ENCODE measurements at places on chromosomes 5 and 9.

GRCh38 chr5:65721050-65721719 is 724 bp downstream of the SGTB start:
- peak; percentile 67 for DNase-seq

DNA sequence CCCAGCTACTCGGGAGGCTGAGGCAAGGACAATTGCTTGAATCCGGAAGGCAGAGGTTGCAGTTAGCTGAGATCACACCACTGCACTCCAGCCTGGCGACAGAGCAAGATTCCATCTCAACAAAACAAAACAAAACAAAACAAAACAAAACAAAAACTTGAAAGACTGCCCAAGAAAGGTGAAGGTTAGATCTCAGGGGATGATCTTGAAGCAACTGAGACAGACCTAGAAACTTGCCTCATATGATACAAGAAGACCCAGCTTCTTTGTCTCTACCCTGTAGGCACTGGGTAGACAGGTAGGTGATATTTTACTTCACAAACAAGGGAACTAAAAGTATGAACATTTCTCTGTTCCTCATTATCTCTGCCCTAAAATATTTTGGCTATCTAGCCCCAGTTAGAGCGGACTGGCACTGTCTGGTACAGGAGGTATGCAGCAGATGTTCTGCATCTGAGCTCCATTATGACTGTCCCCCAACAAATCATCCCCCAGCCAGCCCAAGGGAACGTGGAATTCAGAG is 26.3 kb upstream of the SHOC1 start:
- DNase-seq = no peak

- DNase-seq = no peak
Measured at GRCh38 chr5:135547590-135548254, 12.0 kb upstream of the NEUROG1 start.

DNA sequence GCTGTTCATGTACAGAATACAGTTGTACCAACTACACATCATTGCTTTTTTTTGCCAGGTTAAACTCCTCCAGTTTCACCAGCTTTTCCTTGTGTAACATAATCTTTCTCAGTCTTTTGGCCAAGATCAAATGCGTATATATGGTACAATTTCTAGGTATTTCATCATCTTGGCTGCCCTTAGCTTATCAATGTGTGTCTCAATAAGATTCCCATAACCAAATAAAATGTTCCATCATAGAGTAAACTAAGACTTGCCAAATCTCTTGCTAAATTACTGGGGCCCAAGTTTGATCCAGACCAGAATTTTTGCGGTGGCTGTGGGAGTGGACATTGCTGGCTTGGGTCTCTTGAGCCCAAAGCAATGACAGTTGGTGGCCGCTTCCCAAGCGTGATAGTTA is 24.3 kb upstream of the ERBIN start:
- DNase-seq = no peak

GRCh38 chr9:108744641-108745040 is 111.1 kb downstream of the ACTL7B start:
- DNase-seq = no peak

- DNase-seq = no peak
Measured at GRCh38 chr9:129464972-129465833, 155.7 kb downstream of the C9orf50 start.

DNA sequence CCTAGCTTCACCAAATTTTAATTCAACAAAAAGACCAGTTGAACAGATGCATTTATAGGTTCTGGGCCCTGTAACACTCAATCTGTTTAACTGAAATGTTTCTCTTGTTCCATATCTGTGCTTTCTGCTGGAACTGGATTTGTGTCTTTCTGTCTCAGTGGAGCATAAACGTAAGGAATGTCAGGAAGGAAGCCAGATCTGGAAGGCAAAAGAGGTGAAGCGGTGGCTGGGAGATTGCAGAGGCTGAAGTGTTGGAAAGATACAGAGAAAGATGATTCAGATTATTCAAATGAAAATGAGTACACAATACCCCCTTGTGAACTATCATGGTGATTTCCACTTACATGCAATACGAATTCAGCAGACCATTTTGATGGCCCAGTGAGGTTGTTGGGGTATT is 406.8 kb downstream of the BRINP1 start:
- no peak for DNase-seq

DNA sequence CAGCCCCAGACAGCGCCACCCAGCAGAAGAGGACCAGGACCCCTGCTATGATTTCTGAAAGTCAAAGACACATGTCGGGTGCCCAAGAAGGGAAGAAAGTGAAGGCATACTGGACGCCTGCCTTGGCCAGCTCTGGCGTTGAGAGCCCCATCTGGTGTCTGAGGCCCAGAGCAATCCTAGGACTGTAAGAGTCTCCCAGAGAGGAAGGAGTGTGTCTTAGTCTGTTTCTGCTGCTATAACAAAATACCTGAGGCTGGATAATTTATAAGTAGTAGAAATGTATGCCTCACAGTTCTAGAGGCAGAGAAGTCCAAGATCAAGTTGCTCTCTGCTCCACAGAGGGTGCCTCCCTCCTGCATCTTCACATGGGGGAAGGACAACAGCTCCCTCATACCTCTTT is 10.8 kb downstream of the RASGEF1C start:
- no peak for DNase-seq

- DNase-seq = no peak
Measured at GRCh38 chr9:72656021-72656420, 134.6 kb downstream of the TMC1 start.

GRCh38 chr9:71670121-71670520 is 98.2 kb downstream of the CEMIP2 start:
- no peak for DNase-seq

GRCh38 chr9:95463148-95464060 is 53.4 kb downstream of the PTCH1 start:
- no peak for DNase-seq
